ENCODE measurements at places on chromosomes 4 and X. TPM values are rescaled to one million over a fixed set of nuclear protein-coding genes. Genes with fewer than 3 reads are reported as not detected.

MAGED4 gene
- 18.0 TPM for total RNA-seq

F8A3 gene
- total RNA-seq: 1.7 TPM

ASB5 gene
- 18.6 TPM for total RNA-seq

CCDC158 gene
- 0.69 TPM for total RNA-seq

MYOZ2 gene
- total RNA-seq: 21.2 TPM

GAK gene
- total RNA-seq: 45.2 TPM

CLCN4 gene
- total RNA-seq: 7.4 TPM

POU3F4 gene
- 0.10 TPM for total RNA-seq

PNMA6F gene
- not detected for total RNA-seq

FHDC1 gene
- total RNA-seq: 12.2 TPM

ADGRL3 gene
- 55.9 TPM for total RNA-seq

SAGE1 gene
- not detected for total RNA-seq

DUSP9 gene
- total RNA-seq: 0.10 TPM

RHOXF1 gene
- total RNA-seq: not detected

TCEAL5 gene
- total RNA-seq: 1.1 TPM

CTAG2 gene
- not detected for total RNA-seq

SOD3 gene
- total RNA-seq: 15.2 TPM

TLR6 gene
- 2.9 TPM for total RNA-seq

CABS1 gene
- total RNA-seq: not detected

UGT2B7 gene
- not detected for total RNA-seq

CD40LG gene
- 0.10 TPM for total RNA-seq

ASB12 gene
- 2.6 TPM for total RNA-seq

SMIM10 gene
- 2.3 TPM for total RNA-seq

MAGEH1 gene
- 35.3 TPM for total RNA-seq

CXCL5 gene
- 0.20 TPM for total RNA-seq

RNF128 gene
- total RNA-seq: 4.2 TPM

NWD2 gene
- 0.30 TPM for total RNA-seq

HTATSF1 gene
- total RNA-seq: 39.0 TPM

CFAP47 gene
- 0.10 TPM for total RNA-seq

MAGEA8 gene
- total RNA-seq: not detected

TCEANC gene
- 5.3 TPM for total RNA-seq

CLIC2 gene
- 11.0 TPM for total RNA-seq

Data from skin of body (tissue), 3 donors.